ENCODE measurements at places on chromosomes 1 and 21.

- no peak for DNase-seq
Measured at GRCh38 chr1:50352428-50352827, 70.8 kb downstream of the DMRTA2 start.

GRCh38 chr1:22121421-22121911, 21.4 kb downstream of the WNT4 start:
- peak; percentile 92 for DNase-seq

GRCh38 chr1:112636597-112637253, 17.1 kb downstream of the CAPZA1 start:
- DNase-seq = no peak

GRCh38 chr1:93844262-93845045, 34.6 kb downstream of the DNTTIP2 start:
- peak; percentile 73 for DNase-seq

Measured in endodermal cell (in vitro differentiated cells).